ENCODE measurements at places on chromosomes 4 and X.

DNA sequence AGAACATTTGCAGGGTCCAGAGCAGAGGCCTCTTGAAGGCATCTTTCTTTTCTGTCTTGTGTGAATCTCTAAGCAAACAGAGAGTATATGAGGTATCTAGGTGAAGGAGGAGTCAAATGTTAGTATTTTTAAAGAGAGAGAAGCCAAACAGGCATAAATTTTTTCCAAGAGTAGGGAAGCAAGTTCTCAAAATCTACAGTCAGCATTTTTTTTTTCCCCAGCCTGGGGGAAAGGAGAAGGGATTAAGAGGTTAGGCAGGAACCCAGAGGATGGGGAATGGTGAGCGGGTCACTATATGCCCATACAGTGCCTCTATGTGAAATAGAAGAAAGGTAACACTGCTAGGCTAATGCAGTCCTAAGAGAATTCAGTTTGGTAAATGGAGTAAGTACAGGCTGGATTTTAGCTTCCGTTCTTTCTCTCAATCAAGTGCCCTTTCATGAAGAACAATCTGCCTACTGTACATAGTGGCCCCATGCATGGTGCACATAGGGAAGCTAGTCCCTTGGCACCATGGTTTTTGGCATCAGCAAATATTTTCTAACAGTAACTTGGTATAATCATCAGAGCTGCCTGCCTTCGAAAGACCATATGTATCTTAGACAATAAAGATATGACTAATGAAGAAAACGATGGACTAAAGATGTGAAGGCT, 163.1 kb upstream of the MAB21L2 start:
- DNase-seq: no peak

- DNase-seq: peak; percentile 1
Observed at GRCh38 chr4:122458625-122459024, 2.1 kb upstream of the IL2 start.

DNA sequence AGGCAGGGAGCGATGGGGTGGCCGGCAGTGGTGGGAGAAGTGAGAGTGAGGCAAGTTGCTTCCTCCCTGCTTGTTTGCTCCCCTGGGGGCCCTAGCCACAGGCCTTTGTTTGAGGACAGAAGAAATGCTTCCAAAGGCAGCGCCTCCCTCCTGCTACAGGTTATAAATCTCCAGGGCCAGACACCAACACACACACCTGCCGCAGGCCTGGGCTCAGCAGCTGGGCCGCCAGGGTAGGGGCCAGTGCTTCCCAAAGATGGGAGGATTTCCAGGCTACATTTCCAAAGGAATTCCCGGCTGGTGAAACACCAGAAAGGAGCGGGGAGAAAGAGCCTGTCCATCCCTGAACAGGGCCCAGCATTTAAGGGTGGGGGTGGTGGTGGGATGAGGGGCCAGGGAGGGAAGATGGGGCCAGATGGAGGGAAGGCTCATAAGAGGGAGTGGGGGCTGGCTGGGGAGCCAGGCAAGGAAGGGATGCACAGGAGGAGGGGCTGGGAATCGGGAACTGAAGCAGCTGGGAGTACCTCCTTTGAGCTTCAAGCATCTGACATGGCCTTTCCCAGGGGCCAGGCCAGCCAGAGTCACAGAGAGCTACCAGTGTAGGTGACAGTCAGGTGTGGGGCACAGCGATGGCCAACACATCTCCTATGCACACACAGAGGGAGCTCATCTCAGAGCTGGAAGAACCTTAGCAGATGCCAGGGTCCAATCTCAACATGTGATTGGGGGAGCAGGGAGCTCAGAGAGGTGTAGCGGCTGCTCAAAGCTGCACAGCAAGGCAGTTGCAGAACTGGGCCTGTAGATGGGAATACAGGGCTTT, 143.9 kb downstream of the PJA1 start:
- no peak for DNase-seq

GRCh38 chr4:109302361-109303139, at the start of gene COL25A1:
Gene COL25A1 (minus strand): TSS chr4:109302658.
- peak; percentile 8 for DNase-seq

DNA sequence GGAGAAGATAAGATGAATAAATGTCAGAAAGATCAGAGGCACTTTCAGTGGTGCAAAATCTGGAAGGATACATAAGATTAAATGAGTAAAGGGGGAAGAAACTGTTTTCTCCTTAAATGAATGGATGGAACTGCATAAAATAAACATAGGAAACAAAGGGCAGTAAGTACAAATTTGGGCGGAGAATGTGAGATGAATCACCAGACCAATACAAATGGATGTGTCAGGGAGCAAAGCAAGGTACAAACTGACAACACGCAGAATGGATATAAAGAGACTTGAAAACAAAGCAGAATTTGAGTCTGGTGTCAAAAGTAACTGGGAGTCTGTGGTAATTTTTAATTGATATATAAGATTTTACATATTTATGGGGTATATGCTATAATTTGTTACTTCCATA, 175.3 kb upstream of the PCDH18 start:
- no peak for DNase-seq

DNA sequence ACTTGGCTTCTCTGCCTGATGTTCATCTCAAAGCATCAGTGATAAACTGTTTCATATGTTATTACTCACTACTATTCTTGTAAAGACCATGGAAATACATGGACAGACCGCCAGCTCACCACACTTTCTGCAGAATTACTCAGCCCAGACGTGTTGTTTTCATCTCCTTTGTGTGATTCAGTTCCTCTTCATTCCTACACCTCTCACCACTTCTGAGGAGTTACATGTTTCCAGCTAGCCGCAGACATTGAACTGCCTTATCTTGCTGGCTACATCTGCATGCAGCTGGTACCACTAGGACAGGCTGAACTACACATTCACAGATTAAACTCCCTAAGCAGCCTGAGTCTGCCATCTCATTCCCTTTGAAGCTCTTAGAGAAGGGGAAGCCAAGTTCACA, 443.2 kb upstream of the FGF16 start:
- no peak for DNase-seq

DNA sequence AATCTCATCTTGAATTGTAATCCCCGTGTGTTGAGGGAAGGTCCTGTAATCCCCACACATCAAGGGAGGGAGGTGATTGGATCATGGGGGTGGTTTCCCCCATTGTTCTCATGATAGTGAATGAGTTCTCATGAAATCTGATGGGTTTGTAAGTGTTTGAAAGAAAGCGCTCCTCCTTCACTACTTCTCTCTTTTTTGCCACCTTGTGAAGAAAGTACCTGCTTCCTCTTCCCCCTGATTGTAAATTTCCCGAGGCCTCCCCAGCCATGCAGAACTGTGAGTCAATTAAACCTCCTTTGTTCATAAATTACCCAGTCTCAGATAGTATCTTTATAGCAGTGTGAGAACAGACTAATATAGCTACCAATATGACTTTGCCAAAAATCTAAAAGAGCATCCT, 41.1 kb downstream of the GBA3 start:
- no peak for DNase-seq

DNA sequence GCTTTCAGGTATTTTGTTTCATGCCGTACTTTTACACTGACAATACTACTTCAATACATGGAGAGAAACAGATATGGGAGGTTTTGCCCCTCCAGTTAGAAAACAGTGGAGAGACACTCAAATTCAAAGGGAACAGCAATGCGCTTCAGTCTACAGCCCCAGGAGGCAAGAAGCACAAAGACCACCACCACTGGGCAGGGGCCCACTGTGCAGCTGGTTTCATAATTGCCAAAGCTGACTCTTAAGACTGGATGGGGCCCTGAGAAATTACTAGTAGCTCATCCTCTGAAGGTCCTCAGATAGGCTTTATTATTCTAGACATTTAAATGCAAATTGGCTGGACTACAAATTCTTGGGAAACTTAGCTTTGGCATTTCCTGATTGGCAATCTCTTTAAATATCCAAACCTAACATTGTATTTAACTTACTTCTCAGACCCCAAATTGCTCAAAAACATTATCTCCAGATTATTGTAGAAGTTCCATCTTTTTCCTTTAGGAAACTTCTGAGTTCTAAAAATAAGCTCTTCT, 85.9 kb upstream of the GPR34 start:
- DNase-seq: no peak
